GM20000 (cell line): ENCODE measurements at places on chromosomes 6 and 20.

- DNase-seq = no peak
These were observed 1.5 kb downstream of the LRRC73 start for GRCh38 chr6:43508481-43509141.

DNA sequence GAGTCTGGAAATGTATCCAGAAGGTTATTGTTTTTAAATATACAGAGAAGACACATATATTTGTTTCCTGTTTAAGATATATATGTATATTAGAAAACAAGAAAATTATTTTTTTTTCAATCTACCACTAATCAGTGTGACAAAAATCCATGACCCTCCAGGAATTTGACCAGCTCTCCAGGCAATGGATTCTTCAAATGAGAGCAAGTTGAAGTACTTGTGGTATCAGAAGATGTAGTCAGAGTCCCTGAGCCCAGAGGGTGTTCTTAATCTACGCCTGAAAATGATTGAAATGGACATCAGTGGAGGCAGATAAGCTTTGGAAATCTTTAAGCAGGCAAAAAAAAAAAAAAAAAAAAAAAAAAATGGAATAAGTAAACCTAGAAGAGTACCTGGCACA lies 186.5 kb upstream of the QKI start:
- no peak for DNase-seq

- DNase-seq = no peak
These were observed 85.4 kb downstream of the SOX4 start for GRCh38 chr6:21678990-21679389.

- no peak for DNase-seq
These were observed 167.4 kb downstream of the COL21A1 start for GRCh38 chr6:56079751-56080540.

DNA sequence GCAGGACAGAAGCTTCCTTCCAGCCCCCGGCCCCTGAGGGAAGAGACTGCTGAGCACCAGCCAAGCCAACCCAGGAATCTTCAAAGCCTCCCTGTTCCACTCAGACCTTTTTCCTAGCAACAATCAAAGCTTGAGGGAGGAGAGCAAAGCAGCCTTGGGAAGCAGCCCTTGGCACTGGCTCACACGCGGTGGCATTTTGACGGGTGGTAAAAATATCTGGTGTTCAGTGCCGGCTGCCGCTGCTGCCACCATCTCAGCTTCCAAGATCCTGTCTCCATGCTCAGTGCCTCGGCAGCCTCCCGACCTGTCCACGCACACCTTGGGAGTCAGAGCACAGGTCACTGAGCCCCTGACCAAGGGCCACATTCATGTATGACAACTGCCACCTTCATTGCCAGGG lies 170.1 kb downstream of the LRFN2 start:
- no peak for DNase-seq

- DNase-seq = no peak
These were observed 802.3 kb downstream of the MAFB start for GRCh38 chr20:39886650-39887190.

DNA sequence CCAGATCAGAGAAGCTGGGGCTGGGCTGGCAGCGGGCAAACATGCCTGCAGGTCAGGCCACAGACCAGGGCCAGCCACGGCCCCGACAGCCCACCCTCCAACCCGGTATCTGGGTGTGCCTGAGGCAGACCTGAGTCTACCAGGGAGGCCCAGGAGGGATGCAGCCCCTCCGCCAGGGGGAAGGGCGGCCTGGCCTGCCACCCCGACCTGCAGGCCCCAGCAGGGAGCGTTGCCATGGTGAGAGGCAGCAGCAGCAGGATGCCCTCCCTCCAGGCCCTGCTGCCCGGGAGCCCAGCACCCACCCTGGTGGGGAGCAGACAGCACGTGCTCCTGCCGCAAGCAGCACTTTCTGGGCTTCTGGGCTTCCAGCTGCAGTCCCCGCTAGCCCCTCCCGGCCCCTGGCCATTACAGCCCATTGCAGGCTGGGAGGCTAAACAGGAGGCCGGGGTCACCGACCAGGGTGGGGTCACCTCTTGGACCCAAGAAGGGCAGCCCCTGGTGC lies 3.8 kb upstream of the EEF1A2 start:
- DNase-seq = no peak

- DNase-seq = no peak
These were observed 517.2 kb downstream of the DHX35 start for GRCh38 chr20:39479196-39479810.

DNA sequence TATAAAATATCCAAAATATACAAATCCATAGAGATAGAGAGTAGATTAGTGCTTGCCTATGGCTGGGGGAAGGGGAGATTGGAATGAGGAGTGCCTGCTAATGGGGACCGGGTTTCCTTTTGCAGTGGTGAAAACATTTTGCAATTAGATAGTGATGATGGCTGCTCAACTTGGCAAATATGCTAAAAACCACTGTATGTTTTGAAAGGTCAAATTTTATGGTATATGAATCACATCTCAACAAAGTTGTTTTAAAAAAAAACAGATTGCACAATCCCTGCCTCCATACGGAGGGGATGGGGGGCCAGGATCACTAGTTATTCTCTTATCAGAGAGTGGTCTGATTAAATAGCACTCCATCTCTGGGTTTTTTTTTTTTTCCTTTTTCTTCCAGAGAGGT lies 76.9 kb upstream of the RIPOR2 start:
- no peak for DNase-seq

GRCh38 chr6:45477278-45477677 lies 99.5 kb upstream of the SUPT3H start:
- no peak for DNase-seq

DNA sequence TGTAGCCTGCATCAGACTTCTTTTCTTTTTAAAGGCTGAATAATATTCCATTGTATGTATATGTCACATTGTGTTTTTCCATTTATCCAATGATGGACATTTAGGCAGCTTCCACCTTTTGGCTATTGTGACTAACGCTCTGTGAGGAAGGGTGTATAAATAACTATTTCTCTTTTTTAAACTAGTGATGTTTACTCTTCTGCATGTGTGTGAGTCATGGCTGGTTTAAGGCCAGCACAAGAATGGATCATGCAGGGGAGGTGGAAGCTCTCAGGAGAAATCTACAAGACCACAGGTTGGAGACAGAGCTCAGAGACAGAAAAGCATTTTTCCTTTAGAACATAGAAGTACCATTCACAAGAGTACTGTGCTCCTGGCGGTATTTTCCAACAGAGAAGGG lies 307.2 kb downstream of the SOX4 start:
- no peak for DNase-seq

- no peak for DNase-seq
These were observed 678.1 kb upstream of the ID4 start for GRCh38 chr6:19159089-19159488.
